ENCODE measurements at places on chromosomes 1 and 21.

- DNase-seq: no peak
Observed at GRCh38 chr1:2350911-2351655, 40.3 kb downstream of the MORN1 start.

DNA sequence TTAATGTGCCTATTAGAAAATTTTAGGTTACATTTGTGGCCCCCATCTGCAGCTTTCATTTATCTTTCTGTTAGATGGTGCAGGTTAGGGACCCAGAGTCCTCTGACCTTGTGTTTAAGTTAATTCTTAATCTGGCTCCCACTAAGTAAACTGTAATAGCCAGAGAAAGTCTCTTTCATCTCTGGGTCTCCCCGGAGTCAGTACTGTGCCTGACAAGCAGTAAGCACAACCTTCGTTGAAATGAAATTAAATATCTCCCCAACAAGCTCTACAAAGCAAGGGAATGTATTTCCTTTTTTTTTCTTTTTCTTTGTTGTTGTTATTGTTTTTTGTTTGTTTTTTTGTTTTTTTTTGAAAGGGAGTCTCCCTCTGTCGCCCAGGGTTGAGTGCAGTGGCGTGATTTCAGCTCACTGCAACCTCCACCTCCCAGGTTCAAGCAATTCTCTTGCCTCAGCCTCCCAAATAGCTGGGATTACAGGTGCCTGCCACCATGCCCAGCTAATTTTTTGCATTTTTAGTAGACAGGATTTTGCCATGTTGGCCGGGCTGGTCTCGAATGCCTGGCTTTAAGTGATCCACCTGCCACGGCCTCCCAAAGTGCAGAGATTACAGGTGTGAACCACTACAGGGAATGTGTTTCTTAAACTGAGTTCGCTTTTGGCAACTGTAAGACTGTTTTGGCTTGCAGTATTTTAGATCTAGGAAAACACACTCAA is 81.6 kb downstream of the HHIPL2 start:
- DNase-seq: no peak

GRCh38 chr1:118927427-118928187 is 60.5 kb downstream of the TBX15 start:
- DNase-seq: peak; percentile 61

DNA sequence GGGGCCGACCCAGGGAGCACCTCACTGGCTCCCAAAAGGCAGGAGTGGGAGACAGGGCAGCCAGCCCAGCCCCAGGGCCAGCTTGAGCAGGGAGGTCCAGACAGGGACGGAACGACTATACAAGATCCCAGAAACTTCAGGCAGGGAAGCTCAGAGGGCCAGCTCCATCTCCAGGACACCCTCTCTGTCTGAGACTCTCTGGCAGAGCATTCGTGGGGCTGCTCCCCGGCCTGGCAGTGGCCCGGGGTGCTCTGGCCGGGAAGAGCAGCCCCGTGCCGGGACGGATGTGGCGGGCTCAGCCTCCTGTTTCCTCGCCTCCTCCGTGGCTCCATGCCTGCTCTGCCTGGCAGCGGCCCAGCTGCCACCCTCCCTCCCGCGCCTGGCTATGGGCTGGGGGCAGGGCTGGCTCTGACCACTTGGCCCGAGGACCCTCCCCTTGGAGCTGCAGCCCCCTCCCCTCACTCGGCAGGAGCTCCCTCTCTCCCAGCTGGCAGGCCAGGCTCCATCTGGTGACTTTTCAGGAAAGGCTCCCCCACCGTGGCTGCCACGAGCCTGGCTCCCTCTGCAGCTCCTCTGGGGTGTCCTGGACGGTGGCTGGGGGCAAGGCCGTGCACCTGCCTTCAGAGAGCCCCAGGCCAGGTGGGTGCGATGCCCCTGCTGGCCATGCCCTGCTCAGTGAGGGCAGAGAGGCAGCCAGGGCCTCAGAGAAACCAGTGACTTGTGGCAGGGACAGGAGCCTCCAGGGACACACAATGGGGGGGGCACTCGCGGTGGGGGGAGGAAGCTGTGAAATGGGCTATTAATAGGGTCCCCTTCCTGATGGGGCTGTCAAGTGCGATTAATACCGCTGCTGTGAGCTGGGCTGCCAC is 5.6 kb upstream of the PLCH2 start:
- no peak for DNase-seq

GRCh38 chr21:36608041-36608896 is 90.6 kb upstream of the SIM2 start:
- DNase-seq: no peak

DNA sequence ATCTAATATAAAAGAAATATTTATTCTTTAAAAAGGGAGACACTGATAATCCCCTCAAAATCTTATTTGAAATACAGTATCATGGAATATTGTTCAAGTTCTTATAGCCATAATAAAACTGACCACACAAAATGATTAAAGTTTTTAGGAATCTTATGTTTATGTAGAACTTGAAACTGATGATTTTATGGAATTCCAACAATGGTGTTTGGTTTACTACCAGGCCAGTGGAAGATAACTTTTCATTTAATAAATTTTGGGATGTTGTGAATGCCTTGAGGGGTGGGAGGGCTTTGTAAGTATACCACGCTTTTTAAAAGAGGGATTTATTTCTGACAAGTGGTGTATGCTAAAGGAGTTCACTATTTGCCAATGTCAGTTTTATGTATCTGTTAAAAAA is 87.7 kb downstream of the RAB3GAP2 start:
- no peak for DNase-seq

GRCh38 chr1:214019499-214019898 is 31.7 kb downstream of the PROX1 start:
- DNase-seq: no peak

DNA sequence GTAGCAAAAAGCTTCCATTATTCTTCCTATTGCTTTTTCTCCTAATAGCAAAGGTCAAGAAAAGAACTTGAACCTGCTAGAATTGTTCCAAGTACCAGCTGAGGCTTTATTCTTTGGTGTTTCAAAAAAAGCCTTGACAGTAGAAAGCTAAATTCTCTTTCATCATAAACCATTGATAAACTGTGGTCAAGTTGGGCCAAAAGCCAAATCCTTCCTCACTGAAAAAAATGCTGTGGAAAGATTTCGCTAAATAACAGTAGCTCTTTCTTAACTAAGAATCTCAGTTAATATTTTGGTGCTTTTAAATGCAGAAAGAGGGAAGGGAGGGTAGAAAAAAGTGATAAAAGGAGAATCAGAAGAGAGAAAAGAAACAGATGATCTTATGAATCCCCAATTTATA is 14.0 kb upstream of the JAM2 start:
- DNase-seq: no peak

GRCh38 chr1:116537040-116537831 is 33.6 kb downstream of the CD58 start:
- no peak for DNase-seq

- DNase-seq: no peak
Observed at GRCh38 chr1:63200676-63201075, 121.7 kb upstream of the FOXD3 start.

DNA sequence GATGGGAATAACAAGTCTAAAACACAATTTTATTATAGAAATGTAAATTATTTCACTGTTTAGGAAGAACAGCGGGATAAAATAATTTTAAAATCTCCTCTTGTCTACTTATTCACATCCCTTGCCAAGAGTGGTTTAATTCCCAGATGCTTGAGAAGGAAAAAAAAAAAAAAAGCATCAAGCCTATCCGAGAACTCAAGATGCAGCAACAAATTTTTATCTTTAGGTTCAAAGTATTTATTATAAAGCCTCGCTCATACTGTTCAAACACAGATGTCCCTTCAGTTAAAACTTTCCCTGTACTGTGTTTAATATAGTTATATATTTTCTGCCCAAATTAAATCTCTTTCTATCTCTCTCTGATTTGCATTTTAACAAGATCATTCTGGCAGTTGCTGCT is 1615.8 kb downstream of the PLA2G4A start:
- no peak for DNase-seq

- no peak for DNase-seq
Observed at GRCh38 chr21:24112020-24112419, 1495.3 kb downstream of the MRPL39 start.

GRCh38 chr1:110032327-110032726 is 2.1 kb upstream of the STRIP1 start:
- DNase-seq: no peak

GRCh38 chr21:41167348-41168342 is at the start of gene BACE2:
BACE2 (plus strand) TSS chr21:41168160; CDS start chr21:41168264, 104 bp downstream.
- peak; percentile 34 for DNase-seq

- no peak for DNase-seq
Observed at GRCh38 chr1:76288758-76289483, 214.4 kb downstream of the ST6GALNAC3 start.

DNA sequence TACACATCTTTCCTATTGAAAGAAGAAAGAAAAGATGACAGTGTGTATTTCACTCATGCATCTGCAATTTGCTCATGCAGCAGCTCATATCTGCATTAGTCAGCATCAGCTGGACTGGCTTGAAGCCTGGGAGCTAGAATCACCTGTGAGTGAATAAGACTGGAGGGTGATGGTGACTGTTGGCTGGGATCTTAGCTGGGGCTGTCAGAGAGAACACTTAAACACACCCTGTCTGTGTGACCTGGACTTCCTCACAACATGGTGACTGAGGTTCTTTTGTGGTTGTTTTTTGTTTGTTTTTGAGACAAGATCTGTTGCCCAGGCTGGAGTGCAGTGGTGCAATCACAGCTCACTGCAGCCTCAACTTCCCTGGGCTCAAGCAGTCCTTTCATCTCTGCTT is 24.9 kb downstream of the KLHDC7A start:
- no peak for DNase-seq

- no peak for DNase-seq
Observed at GRCh38 chr1:25185409-25186160, 46.7 kb downstream of the SYF2 start.

- DNase-seq: no peak
Observed at GRCh38 chr1:49864581-49864980, 159.2 kb downstream of the AGBL4 start.

GRCh38 chr21:14677013-14677412 is 130.9 kb upstream of the SAMSN1 start:
- DNase-seq: no peak
